ENCODE measurements at places on chromosomes 1 and 21.
A peak's percentile ranks its signal among the peaks of the same experiment; 100 is the strongest.

DNA sequence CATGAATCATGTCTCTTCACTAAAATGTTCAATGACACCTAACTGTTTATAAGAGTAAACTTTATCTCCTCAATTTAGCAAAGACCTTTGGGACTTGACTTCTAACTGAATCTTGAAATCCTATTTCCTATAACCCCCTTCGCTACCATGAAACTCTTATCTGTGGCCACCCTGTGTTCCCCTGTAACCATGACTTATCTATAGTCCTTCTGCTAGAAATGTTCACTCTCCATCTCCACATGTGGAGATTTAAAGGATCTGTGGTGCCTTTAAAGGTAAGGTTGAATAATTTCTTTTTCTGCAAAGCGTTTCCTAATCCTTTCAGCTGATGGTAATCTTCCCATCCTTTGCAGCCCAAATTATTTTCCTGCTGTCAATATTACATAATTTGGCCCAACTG is 436.3 kb upstream of the RUNX1 start:
- DNase-seq: no peak

DNA sequence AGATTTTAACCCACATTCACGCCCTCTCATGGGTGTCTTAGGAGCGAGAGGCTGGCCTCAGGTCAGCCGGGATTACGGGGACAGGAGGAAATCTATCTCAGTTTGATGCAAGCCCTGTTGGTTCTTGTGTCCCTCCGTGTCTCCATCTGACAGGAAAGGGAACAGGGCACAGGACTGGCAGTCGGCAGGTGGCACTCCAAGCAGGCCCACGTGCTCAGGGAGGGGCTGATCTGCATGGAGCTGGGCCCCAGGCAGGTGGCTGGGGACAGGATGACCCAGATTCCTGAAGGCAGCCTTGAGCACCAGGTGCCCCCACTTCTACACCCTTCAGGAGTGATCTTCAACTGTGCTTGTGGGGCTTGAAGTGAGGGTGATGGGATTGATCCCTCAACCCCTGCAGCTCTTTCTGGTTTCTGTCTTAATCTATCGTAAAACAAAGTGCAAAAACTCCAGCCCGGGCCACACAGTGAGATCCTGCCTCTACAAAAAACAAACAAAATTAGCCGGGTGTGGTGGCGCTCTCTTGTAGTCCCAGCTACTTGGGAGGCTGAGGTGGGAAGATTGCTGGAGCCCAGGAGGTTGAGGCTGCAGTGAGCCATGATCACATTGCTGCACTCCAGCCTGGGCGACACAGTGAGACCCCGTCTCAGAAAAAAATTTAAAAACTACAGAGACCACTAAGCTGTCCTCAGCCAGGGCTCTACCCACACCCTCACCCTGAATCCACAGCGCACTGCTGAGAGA is 8.3 kb downstream of the PLEKHG5 start:
- DNase-seq: no peak

- peak; percentile 9 for DNase-seq
Measured at GRCh38 chr21:40481764-40482163, 365.2 kb downstream of the DSCAM start.

DNA sequence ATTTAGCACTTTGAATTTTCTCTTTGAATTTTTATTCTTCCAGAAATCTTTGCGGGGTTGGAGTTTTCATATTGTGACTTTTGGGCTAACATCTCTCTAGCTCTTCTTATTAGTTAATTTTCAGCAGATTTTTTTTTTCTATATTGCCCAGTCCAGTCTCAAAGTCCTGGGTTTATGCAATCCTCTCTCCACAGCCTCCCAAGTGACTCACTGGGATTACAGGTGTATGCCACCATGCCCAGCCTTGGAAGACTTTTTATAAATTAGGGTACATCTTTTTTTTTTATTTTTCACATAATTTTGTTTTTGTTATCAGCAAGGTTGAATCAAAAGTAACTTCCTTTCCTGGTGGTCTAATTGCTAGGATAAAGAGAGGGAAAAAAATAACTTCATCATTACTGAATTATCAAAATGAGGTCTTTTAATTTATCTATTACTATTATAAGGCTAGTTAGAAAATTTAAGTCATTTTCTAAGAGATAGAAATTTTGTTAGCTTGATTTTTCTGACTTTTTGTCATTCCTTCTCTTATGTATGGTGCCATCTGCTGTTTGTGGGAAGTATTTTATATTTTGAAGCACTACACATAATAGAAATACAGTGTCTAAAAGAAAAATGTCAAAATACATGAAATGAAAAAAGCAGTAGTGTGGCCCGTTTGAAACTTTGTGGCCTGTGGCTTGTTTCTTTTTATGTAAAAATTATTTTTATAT is 273.4 kb upstream of the CACYBP start:
- peak; percentile 25 for DNase-seq

- no peak for DNase-seq
Measured at GRCh38 chr1:198825254-198825653, 186.4 kb downstream of the PTPRC start.

GRCh38 chr21:36966066-36966820 is at the start of gene HLCS:
Gene HLCS (minus strand): TSS chr21:36966669. CDS start chr21:36966638, 31 bp downstream.
- peak; percentile 46 for DNase-seq

GRCh38 chr1:75469586-75470173 is 141.2 kb downstream of the SLC44A5 start:
- DNase-seq: no peak

DNA sequence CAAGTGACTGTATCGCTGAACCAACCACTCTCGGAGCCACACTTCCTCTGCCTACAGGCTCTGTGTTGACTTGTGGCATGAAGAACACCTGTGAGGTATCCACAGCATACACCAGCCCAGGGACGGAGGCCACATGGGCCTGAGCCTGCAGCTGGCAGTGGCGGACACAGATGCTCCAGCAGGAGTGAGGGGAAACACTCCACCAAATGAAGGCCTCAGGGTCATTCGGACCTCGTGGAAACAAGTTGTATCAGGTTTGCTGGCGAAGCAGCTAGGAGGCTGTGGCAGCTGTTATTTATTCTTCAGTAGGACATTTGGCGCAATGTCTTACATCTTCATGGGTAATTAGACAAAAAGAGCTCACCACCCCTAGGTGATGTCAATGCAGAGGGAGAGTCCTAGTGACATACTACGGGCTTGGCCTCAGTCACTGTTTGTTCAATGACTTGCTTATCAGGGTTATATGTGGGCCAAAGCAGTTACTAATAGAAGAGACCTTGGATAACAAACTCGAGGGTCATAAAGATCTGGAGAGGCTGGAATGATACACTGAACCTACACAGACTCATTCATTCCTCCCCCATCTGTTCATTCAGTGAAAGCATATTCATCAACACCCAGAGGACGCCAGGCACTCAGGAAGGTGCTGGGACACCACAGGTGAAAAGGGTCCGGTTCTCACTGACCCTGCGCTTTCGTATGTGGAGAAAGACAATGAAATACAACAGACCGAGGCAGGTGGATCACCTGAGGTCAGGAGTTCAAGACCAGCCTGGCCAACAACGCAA is 11.6 kb upstream of the ETS2 start:
- DNase-seq: no peak

GRCh38 chr1:19315378-19316198 is 3.5 kb downstream of the SLC66A1 start:
- no peak for DNase-seq

GRCh38 chr1:161505686-161506085 is 429 bp downstream of the FCGR2A start:
- no peak for DNase-seq

DNA sequence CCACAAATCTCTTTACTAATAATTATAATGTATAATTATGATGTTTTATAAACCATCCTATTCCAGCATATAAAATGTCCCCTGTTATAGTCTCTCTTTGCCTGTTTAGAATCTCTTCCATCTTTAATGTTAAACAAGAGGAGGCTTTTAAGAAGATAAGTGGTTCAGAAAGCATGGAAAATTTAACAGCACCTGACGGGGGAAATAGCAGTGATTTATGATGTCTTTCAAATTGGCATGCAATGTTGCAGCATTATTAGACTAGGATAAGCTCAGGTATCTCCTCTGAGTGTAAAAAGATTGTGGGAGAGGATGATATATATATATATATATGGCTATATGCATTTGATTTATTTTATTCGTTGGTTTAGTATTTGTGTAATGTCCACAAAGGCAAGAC is 24.4 kb downstream of the GIPC2 start:
- no peak for DNase-seq

DNA sequence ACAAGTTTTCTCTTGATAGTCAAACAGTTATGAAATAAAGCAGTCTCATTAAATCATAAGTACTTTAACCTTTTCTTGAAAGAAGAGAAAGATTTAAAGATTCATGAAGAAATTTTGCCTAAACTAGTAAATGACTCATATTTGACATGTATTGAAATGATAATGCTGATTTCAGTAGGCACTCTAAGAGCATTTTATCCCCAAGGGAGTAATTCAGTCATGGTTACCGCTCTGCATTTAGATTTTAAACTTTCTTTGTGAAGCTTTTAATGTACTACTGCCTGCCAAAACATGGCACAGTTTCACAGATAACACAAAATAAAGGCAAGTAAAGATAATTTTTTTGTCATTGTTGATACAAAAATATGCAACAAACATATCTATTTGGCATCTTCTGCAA is 6.8 kb downstream of the USH2A start:
- no peak for DNase-seq

- DNase-seq: no peak
Measured at GRCh38 chr1:61318319-61319125, 236.2 kb downstream of the NFIA start.

- no peak for DNase-seq
Measured at GRCh38 chr1:150775276-150775675, 9.7 kb upstream of the CTSS start.

DNA sequence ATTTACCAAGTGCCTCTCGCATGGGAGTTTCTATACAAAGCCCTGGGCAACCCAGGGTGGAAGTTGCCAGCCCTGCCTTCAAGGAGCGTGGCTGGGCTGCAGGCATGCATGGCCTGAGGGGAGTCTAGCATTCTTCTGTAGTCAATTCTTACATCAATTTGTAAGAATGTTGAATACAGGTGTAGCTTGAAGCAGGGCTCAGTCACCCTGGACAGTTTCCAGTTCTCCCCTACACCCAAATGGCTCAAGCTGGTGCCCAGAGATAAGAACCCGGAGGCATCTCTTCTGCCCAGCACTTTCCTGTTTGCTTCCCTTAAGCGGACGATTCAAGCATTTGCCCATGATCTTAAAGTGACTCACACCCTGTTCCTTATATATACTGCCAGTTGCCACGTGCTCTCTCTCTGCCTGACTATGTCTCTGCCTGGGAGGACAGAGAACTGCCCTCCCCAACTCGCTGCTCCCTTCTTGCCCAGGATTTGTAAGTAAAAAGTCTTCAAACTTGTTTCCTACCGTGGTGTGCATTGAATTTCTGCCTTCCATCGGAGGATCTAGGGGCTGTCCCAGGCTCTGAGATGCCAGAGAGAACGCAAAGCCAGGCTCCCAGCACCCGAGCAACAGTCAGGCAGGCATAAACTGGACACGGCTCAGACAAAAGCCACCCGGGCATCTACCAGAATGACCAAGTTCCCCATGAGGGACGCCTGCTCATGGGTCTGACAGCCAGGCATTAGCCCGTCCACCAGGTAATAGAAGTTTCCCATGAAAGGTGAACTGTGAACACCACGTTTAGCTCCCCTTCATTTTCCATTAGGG is 50.9 kb upstream of the AJAP1 start:
- DNase-seq: no peak

Data from NCI-H2227 treated with DMSO at 0.1 percent for 48 hours (cell line).